ENCODE measurements at places on chromosomes 2 and 18.
A peak's percentile ranks its signal among the peaks of the same experiment; 100 is the strongest.

DNA sequence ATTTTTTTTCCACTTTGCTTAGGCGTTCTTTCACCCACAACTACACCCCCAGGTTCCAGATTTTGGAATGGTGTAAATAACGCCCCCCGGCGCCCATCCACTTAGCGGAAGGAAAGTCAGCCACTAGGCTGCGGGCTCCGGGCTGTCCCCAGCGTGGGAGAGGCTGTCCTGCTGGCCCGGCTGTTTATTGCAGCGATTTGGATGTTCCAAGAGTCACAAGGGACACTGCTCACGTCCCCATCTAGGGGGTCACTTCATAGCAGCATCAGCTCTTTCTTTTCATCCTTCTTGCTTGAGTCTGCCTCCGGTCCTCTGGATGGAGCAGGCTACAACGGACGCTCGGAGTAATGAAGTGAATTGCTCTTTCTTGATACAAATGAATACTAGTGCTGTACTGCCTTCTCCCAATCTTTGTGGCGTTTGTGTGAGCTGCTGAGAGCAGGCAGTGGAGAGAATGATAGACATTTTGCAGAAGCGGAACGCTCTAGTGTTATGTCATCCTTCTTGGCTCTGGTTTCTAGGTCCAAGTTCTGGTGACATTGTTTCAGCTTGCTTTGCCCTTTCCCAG is 50.7 kb upstream of the PAIP2B start:
- DNase-seq, result peak; percentile 84

DNA sequence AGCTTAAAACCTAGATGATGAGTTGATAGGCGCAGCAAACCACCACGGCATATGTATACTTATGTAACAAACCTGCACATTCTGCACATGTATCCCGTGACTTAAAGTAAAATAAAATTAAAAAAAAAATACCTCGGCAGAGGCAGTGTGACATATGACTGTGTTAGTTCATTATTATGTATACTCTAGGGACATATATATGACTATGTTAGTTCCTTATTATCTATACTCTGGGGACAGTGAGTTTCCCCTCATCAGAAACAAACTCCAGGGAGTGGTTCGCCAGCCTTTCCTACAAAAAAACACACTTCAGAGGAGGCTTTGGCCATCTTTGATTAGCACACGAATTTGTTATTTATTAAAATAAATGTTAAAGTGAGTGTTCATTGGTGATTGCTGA is 209.5 kb downstream of the PIEZO2 start:
- no peak for DNase-seq

- DNase-seq, result peak; percentile 25
Measured at GRCh38 chr2:23280401-23280800, 104.6 kb upstream of the KLHL29 start.

DNA sequence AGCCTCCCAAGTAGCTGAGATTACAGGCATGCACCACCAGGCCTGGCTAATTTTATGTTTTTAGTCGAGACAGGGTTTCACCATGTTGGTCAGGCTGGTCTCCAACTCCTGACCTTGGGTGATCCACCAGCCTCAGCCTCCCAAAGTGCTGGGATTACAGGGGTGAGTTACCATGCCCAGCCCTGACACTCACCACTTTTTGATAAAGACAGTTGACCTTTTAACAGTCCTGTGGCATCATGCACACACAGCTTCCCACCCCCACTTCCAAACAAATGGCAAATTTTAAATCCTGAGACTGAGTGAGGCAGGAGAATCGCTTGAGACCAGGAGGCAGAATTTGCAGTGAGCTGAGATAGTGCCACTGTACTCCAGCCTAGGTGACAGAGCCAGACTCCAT is 6.2 kb upstream of the DNAJB2 start:
- DNase-seq, result no peak

- DNase-seq, result peak; percentile 39
Measured at GRCh38 chr2:170930991-170931266, 1.9 kb downstream of the GORASP2 start.

DNA sequence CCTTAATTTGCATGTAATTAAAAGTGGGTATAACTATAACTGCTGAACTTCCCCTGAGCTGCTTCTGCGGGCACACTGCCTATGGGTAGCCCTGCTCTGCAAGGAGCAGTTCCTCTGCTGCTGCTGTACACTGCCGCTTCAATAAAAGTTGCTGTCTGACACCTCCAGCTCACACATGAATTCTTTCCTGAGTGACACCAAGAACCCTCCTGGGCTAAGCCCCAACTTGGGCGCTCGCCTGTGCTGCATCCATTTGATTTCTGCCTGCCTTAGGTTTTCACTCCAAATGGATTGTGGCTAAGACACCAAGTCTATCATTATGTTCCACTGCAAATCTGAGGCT is 215.7 kb downstream of the ANAPC1 start:
- DNase-seq, result no peak

- no peak for DNase-seq
Measured at GRCh38 chr2:30465171-30465545, 18.1 kb downstream of the LCLAT1 start.

- no peak for DNase-seq
Measured at GRCh38 chr2:25460261-25460905, 118.7 kb upstream of the DNMT3A start.

DNA sequence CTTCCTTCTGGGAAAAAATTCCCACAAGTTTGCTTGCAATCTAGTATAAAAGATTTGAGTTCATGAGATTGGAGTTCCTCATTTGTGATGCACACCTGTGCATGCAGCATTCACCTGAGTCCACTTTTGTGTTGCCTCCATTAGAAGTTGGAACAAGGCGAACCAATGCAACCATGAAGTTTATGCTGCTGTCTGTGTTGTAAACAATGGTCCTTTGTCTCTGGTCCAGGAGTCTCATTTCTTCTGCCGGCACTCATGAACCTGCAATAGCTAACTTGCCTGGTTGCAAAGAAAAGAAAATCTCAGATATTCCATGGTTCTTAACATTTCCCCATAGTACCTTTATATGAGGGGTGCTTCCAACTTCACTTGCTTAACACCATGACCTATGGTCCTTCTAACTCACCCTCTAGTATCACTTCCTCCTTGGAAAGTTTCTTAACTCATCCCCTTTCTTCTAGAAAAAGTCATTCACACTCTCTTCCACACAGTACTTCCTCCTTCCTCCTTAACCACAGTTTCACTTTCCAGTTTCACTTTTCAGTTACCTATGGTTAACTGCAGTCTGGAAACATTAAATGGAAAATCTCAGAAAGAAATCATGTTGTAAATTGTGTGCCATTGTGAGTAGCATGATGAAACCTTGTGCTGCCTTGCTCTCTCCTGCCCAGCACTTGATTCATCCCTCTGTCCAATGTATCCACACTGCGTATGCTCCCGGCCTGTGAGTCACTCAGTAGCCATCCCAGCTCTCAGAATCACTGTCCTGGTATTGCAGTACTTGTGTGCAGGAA is 128.8 kb upstream of the TRIB2 start:
- DNase-seq, result peak; percentile 34

DNA sequence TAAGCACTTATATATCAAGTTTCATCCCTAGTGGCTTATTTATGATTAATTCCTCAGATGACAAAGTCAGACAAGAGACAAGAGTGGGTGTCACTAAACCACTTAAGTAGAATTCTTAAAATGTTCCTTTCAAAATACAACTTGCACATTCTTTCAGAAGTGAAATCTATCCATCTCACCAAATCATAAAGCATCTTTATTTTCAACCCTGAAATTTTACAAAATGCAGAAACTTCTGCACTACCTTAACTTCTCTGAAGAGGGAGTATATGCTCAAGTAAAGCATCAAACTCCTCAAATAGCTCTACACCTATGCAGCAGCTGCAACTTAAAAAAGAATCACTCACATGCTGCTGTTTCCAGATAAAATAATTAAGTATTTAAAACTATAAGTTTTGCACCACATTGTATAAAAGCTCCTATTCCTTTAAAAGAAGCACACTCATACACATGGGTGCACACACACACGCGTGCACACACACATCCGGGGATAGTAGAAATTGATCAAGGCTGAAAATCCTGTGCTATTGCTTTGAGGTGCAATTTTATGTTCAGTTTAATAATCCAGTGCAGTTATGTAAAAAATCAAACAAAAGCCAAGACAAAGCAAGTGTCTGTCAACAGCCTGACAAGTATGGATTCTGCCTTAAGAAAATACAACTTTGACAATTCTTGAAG is 244.5 kb downstream of the TCF4 start:
- peak; percentile 1 for DNase-seq

- DNase-seq, result no peak
Measured at GRCh38 chr18:364256-364826, 96.5 kb upstream of the THOC1 start.

DNA sequence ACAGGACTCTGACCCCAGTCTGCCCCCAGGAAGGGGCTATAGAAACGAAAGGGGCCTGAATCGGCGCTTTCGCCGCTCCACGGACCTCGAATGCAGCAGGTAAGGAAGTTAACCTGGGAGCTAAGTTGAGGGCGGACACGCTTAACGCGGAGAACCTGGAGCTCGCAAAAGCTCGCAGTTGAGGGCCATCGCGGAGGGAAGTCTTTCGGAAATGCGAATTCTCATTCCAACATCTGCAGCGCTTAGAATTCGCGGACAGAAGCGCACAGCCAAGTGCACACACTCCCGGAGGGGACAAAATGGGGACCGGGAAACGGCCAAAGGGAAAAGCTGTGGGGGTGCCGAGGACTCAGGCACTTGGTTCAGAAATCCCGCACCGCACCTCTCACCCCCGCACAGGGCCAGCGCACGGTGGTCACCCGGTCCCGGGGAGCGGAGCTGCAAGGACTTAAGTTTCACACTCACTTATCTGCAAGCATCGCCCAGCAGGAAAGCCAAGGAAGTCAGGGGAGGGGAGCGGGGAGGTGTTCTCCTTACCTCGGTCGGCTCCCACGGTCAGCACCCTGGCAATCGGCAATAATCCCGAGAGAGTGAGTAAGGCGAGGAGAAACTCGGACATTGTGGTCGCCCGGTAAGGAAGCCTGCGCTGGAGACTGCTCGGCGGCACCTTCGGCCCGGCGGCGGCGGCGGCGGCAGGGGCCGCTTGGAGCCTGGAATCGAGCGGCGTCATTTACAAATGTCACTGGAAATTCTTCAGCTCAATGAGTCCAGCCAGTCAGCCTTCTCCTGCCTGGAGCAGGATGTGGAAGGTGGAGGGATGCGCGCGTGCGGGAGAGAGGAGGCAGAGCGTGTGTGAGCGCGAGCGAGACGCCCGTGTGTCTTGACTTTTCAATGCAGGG is 456 bp downstream of the LRP1B start:
- DNase-seq, result no peak

GRCh38 chr2:65144571-65144970 is 14.7 kb upstream of the RAB1A start:
- DNase-seq, result no peak

DNA sequence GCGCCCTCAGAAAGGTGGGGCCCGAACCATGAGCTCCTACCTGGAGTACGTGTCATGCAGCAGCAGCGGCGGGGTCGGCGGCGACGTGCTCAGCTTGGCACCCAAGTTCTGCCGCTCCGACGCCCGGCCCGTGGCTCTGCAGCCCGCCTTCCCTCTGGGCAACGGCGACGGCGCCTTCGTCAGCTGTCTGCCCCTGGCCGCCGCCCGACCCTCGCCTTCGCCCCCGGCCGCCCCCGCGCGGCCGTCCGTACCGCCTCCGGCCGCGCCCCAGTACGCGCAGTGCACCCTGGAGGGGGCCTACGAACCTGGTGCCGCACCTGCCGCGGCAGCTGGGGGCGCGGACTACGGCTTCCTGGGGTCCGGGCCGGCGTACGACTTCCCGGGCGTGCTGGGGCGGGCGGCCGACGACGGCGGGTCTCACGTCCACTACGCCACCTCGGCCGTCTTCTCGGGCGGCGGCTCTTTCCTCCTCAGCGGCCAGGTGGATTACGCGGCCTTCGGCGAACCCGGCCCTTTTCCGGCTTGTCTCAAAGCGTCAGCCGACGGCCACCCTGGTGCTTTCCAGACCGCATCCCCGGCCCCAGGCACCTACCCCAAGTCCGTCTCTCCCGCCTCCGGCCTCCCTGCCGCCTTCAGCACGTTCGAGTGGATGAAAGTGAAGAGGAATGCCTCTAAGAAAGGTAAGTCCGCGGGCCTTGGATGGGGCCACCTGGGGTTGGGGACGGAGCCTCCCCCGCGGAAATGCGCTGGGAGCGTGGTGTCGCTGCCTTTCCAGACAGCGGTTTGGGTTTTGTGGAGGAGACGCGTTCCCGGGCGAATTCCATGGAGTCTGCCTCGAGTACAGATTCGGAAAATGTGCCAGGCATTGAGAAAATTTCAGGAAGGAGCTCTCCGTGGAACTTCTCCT is 559 bp downstream of the HOXD1 start:
- no peak for DNase-seq

DNA sequence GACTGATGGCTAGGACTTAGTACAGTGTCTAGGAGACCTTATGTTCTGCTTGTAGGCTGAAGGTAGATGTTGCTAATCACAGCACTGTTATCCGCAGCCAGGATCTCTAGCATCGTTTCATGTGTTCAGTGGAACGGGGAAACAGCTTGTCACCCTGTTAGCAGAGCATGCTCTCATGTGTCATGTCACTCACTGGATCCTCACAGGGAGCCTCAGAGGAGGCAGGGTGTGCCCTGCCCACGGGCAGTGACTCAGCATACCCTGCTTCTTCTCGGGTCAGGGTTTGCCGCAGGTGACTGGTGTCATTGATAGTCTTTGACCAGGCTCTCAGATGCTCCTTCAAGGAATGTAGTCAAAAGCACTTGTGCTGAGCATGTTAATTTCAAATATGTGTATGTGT is 44.4 kb downstream of the RPIA start:
- DNase-seq, result peak; percentile 20

GRCh38 chr2:19331450-19331849 is 27.0 kb downstream of the OSR1 start:
- no peak for DNase-seq

- no peak for DNase-seq
Measured at GRCh38 chr2:11983870-11984269, 237.4 kb downstream of the LPIN1 start.

GRCh38 chr2:86439879-86440630 is 1.1 kb upstream of the KDM3A start:
- DNase-seq, result no peak

DNA sequence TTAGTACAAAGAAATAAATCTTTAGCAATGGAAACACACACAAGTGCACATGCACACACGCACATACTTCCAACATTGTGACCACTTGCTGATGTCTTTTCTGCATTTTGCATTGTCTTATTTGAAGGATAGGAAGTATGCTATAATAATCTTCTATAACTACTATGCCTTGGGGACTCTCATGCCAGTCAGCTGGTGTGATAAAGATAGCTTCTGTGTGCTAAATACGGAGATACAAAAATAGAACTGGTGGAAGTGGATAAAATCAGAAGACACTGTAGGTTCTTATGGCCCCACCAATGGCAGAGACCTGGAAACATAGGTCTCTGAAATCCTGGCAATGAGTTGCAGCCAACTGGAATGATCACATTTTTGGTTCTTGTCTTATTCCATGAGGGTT is 31.5 kb upstream of the RASGRP3 start:
- no peak for DNase-seq

Measured in SW480 (cell line).